NCI-H2081 treated with DMSO at 0.1 percent for 48 hours (cell line): ENCODE measurements at places on chromosomes 6 and 20.

- DNase-seq = no peak
Measured at GRCh38 chr6:73231986-73232391, 6.7 kb upstream of the KHDC1L start.

- no peak for DNase-seq
Measured at GRCh38 chr6:113067612-113068275, 720.6 kb downstream of the RFPL4B start.

GRCh38 chr20:24983896-24984295 lies 8.7 kb downstream of the APMAP start:
- no peak for DNase-seq

GRCh38 chr20:62310757-62311121 lies 7.9 kb downstream of the ADRM1 start:
- no peak for DNase-seq

DNA sequence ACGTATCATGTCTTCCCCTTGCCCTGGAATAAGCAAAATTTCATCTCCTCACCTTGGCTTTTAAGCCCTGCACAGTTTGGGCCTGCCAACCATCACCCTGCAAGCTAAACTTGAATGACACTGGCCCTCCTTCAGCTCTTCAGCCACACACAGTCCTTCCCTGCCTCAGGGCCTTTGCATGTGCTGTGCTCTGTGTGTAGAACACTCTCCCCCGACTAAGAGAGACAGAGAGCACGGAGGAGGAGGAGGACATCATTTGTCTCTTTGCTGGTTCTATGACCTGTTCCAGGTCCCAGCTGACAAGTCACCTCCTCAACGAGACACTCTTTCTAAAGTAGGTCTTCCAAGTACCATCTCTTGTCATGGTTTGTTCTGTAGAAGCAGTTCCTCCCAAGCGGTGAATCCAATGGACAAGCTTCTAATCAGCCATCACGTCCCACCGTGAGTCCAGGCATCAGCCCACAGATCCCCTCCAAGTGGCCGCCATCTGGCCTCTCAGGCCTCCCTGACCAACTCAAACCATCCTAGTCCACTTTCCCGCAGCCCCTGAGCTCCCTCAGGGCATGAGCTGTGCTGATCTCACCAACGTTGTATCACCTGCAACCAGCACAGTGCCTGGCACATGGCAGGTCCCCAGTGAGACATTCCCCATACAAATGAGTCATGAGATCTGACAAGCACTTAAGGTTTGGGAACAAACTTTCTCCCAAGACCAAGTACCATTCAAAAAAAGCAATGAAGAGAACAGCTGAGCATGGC lies 30.5 kb downstream of the NFATC2 start:
- DNase-seq = no peak

DNA sequence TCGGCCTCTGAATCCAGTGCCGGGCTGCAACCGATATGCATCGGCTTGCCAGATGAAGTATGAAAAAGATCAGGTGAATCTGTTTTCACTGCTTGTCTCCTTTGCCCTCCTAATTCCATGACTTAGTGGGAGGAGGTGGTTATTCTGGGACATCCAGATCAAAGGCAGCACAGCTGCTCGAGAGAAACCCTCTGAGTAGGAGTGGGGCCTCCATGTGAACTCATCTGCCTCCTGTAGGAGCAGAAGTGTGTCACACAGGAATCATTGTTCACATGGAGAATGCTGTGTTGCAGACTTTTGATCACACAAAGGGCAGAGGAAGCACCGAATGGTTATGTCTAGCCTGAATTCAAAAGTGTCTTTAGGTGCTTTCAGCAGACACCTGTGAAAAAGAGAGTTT lies 73.1 kb upstream of the SLC22A1 start:
- DNase-seq = no peak

DNA sequence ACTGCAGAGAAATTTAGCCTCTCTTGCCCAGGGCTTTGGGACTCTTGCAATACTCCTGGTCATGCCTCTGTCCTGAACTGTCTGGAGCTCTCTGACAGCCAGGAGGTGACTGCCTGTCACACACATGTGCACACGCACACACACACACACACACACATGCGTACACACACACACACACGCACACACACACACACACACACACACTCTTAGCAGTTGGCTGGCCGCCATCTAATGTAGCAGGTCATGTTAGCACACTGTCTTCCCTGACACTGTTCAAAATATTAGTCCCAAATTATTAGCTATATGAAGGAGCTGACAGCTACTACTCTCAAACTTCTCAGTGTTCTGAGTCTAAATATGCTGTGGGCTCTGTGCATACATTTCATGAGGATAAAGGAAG lies 60.9 kb downstream of the IPCEF1 start:
- DNase-seq = no peak

- no peak for DNase-seq
Measured at GRCh38 chr6:135906972-135907465, 55.5 kb downstream of the PDE7B start.

DNA sequence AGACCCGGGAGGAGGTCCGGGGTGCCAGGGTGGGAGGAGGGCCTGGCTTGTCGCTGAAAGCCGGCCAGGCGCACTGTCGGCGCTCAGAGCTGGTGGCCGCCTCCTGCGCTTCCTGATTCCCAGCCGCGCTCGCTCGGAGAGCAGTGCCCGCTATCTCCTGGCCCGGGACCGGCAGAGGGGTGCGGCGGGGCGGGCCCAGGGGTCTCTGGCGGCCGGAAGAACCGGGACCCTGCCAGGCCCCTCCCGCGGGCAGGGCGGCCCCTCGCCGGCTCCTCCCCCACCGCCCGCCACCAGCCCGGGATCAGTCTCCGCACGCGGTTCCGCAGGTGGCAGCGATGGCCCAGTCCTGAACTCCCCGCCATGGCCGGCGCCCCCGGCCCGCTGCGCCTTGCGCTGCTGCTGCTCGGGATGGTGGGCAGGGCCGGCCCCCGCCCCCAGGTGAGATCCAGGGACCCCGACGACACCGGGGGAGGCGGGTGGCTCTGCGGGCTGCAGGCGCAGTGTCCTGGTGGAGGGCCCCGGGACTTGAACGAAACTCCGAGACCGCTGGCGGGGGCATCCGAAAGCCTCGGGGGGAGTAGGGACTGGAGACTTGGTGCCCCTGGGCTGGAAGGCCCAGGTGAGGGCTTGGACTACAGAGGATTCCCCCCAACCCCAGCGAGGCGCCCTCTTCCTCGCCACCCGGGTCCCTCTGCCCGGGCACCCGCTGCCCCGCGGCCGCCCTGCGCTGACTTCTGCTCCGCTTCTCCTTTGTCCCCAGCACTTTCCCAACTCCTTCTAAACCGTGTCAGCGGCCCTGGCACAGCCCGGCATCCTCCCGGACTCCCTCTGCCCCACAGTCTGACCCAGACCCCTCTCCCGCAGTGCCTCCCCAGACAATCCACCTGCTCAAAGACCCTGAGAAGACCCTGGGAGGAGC lies at the start of gene GLP1R:
GLP1R (plus strand) TSS at position 301 of the 919 bp plus-strand sequence; CDS start at position 361, 60 bp downstream.
- no peak for DNase-seq

GRCh38 chr6:142682985-142683384 lies 262.0 kb downstream of the HIVEP2 start:
- DNase-seq = no peak

GRCh38 chr20:47860049-47860830 lies 75.0 kb upstream of the SULF2 start:
- DNase-seq = no peak
